H7 (cell line): ENCODE measurements at places on chromosomes 6 and 20. TPM values are rescaled to one million over a fixed set of nuclear protein-coding genes. Genes with fewer than 3 reads are reported as not detected.

GRCh38 chr20:57180387-57180786, 86.1 kb downstream of the BMP7 start:
- peak; percentile 39 for DNase-seq

DNA sequence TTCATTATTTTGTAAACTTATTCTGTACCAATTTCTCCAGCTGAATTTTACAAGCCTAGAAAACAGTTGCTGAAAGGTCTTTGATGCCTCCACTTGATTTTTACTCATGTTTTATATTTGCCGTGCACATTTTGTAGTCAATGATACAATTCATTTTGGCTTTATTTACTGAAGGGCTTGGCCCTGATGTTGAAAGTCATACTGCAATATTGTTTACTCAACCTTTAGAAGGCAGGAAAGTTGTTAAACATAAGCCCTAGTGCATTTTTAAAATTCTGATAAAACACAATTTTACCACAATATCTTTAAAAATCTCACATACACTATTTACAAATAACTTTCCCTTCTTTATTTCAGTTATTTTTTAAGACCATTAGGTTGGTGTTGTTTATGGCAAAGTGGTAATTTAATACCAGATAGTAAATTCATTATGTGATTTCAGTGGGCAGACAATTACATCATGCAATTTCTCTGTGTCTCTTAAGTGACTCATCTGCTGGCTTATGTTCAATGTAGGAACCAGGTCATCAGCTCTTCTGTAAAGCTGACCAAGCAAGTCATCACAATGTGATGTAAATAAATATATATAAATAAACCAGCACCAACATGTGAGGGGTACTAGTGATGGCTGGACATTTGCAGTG, 121.1 kb upstream of the SLC35B3 start:
- DNase-seq, result no peak

DNA sequence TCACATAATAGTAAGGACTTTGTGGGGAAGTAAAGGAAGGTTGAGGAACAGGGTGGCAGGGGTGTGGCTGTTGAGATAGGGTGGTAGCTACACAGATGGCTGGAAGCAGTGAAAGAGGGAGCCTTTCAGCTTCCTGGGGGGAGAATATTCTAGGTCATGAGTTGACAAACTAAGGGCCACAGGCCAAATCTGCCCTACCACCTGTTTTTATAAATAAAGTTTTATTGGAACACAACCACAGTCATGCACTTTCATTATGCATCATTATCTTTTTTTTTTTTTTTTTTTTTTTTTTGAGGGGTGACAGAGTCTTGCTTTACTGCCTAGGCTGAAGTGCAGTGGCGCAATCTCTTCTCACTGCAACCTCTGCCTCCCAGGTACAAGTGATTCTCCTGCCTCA, 243.1 kb downstream of the NFATC2 start:
- no peak for DNase-seq

DNA sequence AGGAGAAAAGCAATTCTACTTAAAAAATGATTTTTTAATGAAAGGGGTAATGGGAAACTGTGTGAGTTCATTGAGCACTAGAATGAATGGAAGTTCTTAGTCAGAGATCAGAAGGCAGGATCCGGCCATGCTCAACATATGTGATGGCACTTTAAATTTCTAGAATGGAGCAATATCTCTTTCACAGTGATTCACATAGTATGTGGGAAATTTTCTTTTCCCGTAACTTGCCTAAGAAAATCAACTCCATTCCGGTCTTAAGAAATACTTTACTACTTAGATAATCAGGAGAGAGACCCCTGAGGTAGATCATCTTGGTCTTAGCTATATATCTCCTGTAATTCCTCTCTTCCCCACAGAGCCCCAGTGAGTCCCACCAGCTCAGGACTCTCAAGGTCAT, 131.8 kb downstream of the SCML4 start:
- DNase-seq, result no peak

- peak; percentile 53 for DNase-seq
These were observed 7.6 kb upstream of the DEFB129 start for GRCh38 chr20:219290-220115.

GRCh38 chr6:123447315-123447937, 189.3 kb downstream of the TRDN start:
- DNase-seq, result no peak

GRCh38 chr20:22821796-22822195, 213.3 kb upstream of the SSTR4 start:
- no peak for DNase-seq

DNA sequence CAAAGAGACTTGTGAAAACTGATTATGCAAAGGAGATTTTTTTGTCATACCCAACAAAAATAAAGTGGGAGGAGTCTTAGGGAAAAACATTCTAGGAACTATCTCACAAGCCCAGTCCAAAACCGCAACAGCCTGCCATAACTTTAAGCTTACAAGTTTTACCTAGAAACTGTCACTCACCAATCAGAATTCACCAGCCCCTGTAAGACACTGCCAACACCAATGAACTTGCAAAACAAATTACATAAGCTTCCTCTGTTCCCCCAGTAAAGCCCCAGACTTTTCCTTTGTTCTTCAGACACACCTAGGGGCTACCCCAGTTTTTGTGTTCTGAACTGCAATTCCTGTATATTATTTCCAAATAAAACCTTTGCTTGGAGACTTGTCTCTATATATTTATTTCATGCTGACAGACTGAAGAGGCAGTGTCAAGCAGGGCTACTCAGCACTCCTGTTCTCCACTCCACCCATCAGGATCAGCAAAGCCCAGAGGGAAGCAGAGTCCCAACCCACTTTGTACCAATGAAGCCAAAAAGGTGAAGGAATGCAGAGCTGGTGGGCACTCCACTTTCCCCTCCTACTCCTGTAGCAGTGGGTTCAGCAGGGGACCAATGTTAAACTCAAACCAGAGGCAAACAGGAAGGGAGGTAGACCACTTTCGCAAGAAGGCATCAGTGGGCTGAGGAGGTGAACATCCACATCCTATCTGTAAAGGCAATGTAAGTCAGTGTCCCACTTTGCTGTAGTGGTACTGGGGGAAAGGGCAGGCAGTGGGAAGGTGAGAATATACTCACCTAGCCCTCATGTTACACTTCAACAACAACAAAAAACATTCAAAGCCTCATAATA, 142.5 kb upstream of the RUNX2 start:
- DNase-seq, result no peak

DNA sequence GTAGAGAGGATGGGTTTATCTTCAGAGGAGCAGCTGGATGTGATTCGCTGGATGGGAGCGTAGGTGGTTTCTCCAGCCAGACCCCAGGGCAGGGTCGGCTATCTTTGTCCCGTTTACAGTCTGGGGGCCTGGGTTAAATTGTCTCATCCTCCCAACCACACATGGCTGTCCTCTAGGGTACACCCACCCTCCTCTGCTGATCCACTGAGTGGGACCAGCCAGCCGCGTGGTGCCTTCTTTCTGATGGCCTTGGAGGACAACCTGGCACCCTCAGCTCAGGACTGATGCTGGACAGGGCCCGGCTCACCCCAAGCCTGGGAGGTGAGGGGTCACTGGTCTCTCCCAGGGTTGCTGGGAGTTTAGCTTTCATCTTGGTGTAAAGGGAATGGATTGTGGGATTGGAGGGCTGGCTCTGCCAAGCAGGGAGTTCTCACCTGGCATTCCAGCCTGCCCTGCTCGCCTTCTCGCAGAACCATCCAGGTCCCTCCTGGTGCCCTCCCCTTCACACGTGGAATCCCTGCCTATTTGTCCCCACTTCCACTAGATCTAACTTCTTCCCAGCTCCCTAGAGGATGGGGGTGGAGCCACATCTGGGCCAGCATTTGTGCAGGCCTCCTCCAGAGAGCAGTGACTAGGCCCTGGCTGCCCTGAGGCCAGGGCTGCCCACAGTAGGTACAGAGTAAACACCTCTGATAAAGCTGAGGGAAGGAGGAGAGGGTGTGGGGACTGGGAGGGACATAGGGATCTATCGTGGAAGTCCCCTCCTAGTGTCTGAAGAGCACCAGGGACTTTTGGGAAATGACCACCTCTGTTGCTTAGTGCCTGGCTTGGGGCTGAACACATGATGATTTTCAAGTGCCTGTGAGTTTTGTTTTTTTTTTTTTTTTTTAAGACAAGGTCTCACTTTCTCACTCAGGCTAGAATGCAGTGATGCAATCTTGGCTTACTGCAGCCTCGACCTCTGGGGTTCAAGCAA, 1.6 kb downstream of the ITPR3 start:
- DNase-seq, result peak; percentile 62

DNA sequence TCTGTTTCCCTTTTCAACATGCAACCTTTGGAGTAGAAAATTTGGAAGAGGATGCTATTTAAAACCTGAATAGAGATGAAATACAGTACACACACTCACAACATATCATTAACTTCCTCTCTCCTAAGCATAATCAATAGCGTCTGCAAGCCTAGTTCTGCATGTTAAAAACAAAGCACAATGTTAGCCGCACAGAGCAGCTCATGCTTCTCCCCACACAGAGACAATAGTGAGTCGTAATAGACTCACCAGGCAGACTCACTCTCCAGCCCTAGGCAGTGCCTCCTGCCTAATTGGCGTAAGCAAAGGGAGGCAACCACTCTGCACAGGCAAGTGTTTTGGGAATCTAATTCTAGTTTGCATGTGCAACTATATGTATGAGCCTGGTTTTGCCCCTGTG, 45.8 kb upstream of the ARID1B start:
- DNase-seq, result no peak

DNA sequence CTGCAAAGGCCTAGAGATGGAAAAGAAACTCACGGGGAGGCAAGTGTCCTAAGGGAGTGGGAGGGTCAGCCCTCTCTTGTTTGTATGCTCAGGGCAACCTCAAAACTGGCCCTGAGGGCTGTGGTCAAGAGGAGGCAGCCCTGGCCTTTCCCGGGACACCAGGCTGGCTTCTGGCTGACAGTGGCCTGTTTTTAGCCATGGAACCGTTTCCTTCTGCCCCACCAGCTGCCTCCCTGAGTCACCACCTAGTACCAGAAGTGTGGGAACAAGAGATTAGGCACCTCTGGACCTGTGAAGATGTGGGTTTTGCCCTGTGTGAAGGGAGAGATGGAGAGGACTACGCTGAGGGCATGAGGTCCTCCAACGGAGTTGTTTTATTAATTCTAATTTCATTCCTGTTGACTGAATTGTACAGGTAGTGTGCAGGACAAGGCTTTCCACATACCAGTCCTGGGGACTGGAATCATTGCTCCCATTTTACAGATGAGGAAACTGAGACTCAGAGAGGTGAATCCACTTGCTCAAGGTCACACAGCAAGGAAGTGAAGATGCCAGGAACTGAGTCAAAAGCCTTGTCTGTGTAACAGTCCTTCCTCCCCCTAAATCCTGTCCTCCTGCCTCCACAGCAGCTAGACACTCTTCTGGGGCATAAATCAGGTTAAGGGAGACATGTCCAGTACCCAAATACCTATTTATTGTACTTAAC, 5.5 kb downstream of the FOXS1 start:
- no peak for DNase-seq

GRCh38 chr20:37651932-37652331, 41.9 kb upstream of the CTNNBL1 start:
- DNase-seq, result peak; percentile 80

- no peak for DNase-seq
These were observed 15.4 kb upstream of the GSTA4 start for GRCh38 chr6:53010504-53010903.

DNA sequence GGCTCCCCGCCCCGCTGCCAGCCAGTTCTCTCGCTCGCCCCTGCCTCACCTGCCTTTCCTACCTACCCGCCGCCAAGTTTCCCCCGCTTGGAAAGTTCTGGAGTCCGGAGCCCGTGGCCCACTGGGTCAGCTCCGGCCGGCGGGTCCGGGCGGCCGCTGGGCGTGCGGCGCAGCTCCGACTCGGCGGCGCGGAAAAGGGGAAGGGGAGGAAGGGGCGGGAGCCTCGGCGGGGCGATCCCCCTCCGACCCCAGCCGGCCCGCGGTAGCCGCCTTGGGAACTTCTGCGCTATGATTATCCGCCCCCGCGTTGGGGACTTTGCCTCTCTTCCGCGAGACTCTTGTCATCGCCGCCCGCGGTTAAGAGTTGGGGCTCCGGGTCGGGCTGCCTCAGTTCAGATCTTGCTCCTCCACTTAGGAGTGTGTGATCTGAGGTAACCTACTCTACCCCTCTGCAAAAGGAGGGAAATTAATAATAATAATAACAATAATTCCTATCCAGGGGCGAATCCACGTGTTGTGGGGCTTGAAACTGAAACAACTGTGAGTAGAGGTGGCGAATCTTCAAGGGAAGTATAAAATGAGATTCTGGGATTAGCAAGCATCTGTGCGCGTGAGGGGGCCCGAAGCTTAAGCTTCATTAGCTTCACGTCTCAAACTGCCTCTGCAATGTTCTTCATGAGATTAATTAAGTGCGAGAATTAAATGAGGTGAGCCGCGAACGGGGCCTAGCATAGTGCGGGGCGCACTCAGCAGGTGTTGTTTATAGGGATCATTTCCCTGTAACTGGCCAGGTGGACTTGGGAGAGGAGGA, 30.8 kb downstream of the SF3B5 start:
- DNase-seq, result peak; percentile 84

- no peak for DNase-seq
These were observed 208.2 kb downstream of the RIMS1 start for GRCh38 chr6:72094506-72094905.

DNA sequence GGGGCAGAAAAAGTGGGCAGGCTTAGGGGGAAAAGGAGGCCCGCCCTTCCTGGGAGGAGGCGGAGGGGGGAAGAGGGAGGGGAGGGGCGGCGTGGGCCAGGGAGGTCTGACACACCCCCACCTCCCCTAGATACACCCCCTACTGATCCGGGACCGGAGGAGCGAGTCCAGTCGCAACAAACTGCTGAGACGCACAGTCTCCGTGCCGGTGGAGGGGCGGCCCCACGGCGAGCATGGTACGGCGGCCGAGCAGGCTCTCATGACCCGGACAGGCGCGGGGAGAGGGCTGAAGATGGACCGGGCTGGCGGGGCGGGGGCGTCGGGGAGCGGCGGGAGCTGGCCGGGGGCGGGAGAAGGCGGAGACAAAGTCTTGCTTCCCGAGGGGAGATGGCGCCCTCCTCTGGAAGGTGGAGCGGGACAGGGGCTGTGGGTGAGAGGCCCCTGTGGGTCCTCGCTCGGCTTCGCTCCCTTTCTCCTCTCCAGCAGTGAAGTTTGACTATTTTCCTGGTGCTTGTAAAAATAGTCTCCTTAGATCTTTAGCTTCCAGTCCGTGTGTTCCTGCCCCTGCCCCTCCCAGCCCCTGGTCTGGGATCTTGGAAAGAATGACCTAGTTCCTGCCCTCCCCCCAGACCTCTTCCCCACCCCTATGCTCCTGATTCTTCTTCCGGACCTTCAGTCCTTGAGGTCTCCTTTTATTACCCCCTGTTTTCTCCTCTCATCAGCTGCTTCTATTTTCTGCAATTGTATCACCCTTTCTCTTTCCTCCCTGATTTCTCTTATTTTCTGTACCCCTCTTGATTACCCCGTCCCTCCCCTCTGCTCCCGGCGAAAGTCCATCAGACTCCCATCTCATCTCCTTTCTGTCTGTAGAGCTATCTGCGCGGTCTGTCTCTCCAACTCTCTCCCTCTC, 6.1 kb downstream of the SYNGAP1 start:
- DNase-seq, result peak; percentile 98

PTPRK gene
- 36.9 and 44.0 TPM in 2 replicates for total RNA-seq

TREM2 gene
- total RNA-seq, result not detected in 2 replicates

IP6K3 gene
- 0.07 TPM in 1 of 2 replicates, not detected in the other for total RNA-seq

MANEA gene
- 13.7 and 14.5 TPM in 2 replicates for total RNA-seq

REM1 gene
- total RNA-seq, result not detected in 2 replicates

C20orf204 gene
- total RNA-seq, result 1.1 and 1.6 TPM in 2 replicates

SLC17A1 gene
- not detected in 2 replicates for total RNA-seq

BANF2 gene
- total RNA-seq, result not detected in 2 replicates

RAET1G gene
- not detected in 2 replicates for total RNA-seq

PTCRA gene
- total RNA-seq, result not detected in 2 replicates
